ENCODE measurements at places on chromosomes 6 and 20. TPM values are rescaled to one million over a fixed set of nuclear protein-coding genes. Genes with fewer than 3 reads are reported as not detected.
A peak's percentile ranks its signal among the peaks of the same experiment; 100 is the strongest.

GRCh38 chr6:24743265-24743943, 24.4 kb upstream of the C6orf62 start:
- DNase-seq = no peak
- H3K4me1 ChIP-seq = peaks cover 17% of the 10 kb centered on the region
- H3K4me3 ChIP-seq = no peak overlapping the region

SMLR1 gene
- not detected for total RNA-seq

DNA sequence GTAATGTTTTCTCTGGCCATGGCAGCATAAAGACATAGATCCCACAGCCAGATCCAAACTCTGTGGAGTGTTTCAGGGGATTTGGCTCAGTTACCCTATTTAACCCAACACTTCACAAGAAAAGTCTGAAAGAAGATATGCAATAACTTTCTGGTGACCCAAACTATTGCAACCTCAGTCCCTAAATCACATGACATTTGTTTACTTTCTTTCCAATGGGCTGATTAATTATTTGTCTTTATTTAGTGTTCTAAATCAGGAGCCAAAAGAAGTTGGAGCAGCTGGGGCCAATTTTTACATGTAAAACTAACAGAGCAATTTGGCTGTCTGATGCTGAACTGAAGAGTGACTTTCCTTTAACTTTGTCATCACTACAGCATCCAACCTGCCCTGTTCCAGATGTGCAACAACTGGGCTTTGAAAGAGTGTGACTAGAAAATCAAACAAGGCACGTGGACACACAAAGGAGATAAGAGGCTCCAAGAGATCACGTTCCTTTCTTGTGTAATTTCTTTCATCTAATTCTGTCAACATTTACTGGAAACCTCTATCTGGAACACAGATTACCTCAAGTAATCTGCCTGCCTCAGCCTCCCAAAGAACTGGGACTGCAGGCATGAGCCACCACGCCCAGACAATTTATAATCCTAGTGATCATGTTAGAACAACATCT, 90.8 kb downstream of the TRMT11 start:
- no peak overlapping the region for H3K4me3 ChIP-seq
- no peak for DNase-seq
- no peaks in the 10 kb centered on the region for H3K4me1 ChIP-seq
- no peaks in the 10 kb centered on the region for H3K36me3 ChIP-seq
- H3K27ac ChIP-seq = no peak overlapping the region

- DNase-seq = peak; percentile 57
- no peaks in the 10 kb centered on the region for H3K27me3 ChIP-seq
- peak overlapping the region; percentile 88 for H3K27ac ChIP-seq
Observed at GRCh38 chr20:62030834-62031434, 34.7 kb downstream of the TAF4 start.

GRCh38 chr20:39862470-39862891, 826.6 kb downstream of the MAFB start:
- H3K36me3 ChIP-seq = no peaks in the 10 kb centered on the region
- H3K27ac ChIP-seq = no peak overlapping the region
- no peaks in the 10 kb centered on the region for H3K27me3 ChIP-seq
- no peak overlapping the region for H3K4me3 ChIP-seq
- DNase-seq = no peak
- H3K4me1 ChIP-seq = no peaks in the 10 kb centered on the region

DNA sequence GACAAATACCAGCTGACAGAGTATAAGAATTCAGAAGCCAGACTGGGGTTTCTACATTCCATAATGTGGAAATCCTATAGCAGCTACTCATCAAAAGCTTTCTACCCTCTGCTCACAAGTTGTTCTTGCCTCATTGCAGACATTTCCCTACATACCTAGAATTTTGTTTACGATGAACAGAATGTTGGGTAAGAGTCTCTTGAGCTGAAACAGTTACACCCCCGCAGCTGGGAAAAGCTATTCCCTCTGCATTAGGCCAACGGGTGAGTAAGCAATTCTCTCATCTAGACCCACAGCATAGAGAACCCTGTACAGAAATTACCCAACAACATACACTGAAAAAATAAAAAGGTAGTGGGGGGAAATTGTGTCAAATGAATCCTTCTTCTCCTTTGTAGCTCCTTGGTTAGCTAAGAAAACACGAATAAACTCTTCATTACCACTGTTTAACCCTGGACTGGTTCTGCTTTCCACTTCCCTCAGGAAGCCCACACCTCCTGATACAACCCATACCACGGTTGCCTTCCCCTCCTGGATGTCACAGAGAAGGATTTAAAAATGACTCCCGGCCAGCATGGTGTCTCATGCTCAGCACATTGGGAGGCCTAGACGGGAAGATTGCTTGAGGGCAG, 215.0 kb upstream of the SHLD1 start:
- H3K27me3 ChIP-seq = no peaks in the 10 kb centered on the region
- H3K4me1 ChIP-seq = peaks cover 15% of the 10 kb centered on the region
- no peak overlapping the region for H3K4me3 ChIP-seq
- H3K36me3 ChIP-seq = no peaks in the 10 kb centered on the region
- DNase-seq = no peak

- peaks cover 29% of the 10 kb centered on the region for H3K4me1 ChIP-seq
- H3K27ac ChIP-seq = no peak overlapping the region
- no peak overlapping the region for H3K4me3 ChIP-seq
- no peak for DNase-seq
- H3K27me3 ChIP-seq = peaks cover 8% of the 10 kb centered on the region
- no peaks in the 10 kb centered on the region for H3K36me3 ChIP-seq
Observed at GRCh38 chr6:170152124-170152926, 138.6 kb downstream of the DLL1 start.

LGSN gene
- not detected for total RNA-seq

DNA sequence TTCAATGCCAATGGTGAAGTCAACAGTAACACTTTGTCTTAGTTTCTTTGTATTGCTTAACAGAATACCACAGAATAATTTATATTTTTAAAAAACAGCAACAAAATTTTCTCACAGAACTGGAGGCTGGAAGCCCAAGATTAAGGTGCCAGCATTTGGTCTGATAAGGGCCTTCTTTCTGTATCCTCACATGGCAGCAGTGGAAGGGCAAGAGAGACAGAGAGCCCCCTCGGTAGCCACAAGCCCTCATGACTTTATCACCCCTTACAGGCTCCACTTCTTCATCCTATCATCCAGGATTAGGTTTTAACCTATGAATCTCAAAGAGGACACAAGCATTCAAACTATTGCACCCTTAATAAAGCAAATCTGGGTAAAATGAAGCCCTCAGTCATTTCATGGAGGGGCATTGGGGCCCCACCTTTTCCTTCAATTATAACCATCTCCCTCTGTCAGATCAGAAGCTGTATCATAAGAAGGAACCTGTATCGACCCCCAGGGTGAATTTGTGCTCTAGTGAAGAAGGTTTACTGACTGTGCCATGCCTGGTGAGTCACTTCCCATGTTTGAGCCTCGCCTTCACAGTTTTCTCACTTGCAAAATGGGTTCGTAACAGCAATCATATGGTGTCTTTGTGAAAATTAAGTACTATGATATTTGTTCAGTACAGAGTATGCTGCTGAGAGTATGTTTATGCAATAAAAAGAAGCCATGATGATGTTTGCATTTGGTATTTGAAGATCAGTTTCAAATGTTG, 178.2 kb downstream of the LRFN2 start:
- no peak overlapping the region for H3K27ac ChIP-seq
- DNase-seq = no peak
- H3K4me1 ChIP-seq = peaks cover under 1% of the 10 kb centered on the region
- H3K4me3 ChIP-seq = no peak overlapping the region

GRM1 gene
- total RNA-seq = not detected

HMGCLL1 gene
- not detected for total RNA-seq

HLA-G gene
- total RNA-seq = 1.3 TPM

BPIFB2 gene
- total RNA-seq = not detected

DNA sequence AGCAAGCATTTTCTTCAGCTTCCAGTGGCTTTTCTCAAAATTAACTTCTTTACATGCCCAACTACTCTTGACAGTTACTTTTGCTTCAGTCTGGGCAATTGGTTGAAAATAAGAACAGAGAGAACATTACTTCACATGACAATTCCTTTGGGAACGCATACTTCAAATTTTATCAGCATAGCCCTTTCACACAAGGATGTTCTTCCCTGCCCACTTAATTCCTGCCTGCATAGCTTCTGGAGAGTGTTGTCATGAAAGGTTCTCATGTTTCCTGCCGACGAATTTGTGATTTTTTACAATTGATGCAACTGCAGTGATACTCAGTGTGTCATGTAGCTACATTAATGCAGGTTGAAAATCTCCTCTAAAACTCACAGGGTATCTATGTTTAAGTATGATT, 22.0 kb upstream of the SNRNP48 start:
- no peak overlapping the region for H3K4me3 ChIP-seq
- no peak for DNase-seq
- H3K36me3 ChIP-seq = no peaks in the 10 kb centered on the region
- H3K4me1 ChIP-seq = no peaks in the 10 kb centered on the region
- no peak overlapping the region for H3K27ac ChIP-seq

DNA sequence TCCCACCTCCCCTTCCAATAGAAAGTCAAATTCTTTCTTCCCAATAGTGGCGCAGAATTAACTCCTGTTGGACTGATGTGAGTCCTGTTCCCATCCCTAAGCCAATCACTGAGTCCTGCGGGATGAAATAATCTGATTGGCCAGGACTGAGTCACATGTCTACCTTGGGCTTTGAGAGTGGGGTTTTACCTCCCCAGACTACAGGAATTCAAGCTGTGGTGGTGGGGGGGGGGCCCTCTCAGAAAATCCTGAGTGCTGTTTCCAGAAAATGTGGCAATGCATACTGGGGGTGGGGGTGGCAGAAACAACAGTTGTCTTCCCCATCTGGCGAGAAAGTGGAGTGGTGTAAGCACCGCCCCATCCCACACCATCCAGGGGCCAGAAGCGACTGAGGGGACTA, 65.7 kb downstream of the CTCFL start:
- H3K4me1 ChIP-seq = peaks cover 9% of the 10 kb centered on the region
- no peaks in the 10 kb centered on the region for H3K36me3 ChIP-seq
- DNase-seq = no peak
- H3K27ac ChIP-seq = no peak overlapping the region

- no peak for DNase-seq
- no peaks in the 10 kb centered on the region for H3K36me3 ChIP-seq
- H3K4me1 ChIP-seq = no peaks in the 10 kb centered on the region
- no peak overlapping the region for H3K27ac ChIP-seq
Observed at GRCh38 chr6:55953335-55953734, 77.9 kb upstream of the BMP5 start.

DNA sequence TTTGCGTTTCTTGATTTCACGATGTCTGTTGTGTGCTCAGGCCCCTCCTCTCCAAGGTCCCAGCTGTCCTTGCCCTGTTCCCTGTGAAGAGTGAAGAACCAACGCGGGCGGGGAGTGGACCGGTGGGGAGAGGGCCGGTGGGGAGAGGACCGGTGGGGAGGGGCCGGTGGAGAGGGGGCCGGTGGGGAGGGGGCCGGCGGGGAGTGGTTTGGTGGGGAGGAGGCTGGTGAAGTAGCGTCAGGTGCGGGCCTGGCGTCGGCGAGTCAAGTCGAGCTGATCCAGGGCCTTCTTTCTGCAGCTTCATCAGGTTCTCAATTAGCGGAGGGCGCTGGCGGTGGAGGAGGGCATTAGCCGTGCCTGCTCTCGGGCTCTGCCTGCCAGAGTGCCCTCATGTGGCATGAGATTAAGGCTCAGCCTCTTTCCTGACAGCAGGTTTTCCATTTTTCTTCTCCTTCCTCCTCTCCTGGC, 21.2 kb upstream of the BHLHE23 start:
- no peaks in the 10 kb centered on the region for H3K36me3 ChIP-seq
- no peak for DNase-seq
- H3K4me3 ChIP-seq = no peak overlapping the region
- peaks cover 9% of the 10 kb centered on the region for H3K4me1 ChIP-seq
- peaks cover 25% of the 10 kb centered on the region for H3K27me3 ChIP-seq
- no peak overlapping the region for H3K27ac ChIP-seq

DNA sequence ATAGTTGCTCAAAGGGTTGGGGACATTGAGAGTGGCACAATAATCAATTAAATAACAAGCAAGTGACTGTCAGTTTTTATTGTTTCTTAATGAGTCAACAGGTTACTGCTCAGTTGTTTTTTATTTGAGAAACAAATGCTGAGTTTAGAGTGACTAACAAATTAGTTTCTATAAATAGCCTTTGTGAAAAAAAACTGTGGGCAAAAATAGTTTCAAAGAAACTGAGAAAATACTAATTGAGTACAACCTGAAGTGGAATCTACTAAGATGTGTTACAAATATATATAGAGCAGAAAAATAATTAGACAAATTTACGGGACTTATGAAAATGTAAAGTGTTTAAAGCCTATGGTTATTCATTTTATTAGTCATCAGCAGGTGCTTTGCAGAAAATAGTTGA, 22.3 kb downstream of the BEND6 start:
- no peak for DNase-seq
- H3K27ac ChIP-seq = no peak overlapping the region
- H3K27me3 ChIP-seq = peaks cover 7% of the 10 kb centered on the region
- no peaks in the 10 kb centered on the region for H3K4me1 ChIP-seq
- H3K36me3 ChIP-seq = no peaks in the 10 kb centered on the region
- H3K4me3 ChIP-seq = no peak overlapping the region

OLIG3 gene
- total RNA-seq = not detected
